T follicular helper cell (primary cell): ENCODE measurements at places on chromosomes 4 and X.

DNA sequence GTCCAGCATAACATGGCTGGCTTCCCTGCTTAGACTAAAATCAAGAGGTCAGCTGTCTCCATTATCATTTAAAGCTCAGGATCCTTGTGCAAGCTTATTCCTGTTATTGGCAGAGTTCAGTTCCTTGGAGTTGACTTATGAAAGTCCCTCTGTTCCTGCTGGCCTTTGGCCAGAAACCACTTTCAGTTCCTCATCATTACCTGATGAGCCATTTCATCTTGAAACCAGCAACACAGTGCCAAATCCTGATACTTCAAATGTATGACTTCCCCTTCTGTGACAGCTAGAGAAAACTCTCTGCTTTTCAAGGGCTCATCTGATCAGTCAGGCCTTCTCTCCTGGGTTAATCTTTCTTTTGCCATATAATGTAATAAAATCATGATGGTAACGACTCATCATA lies 110.6 kb upstream of the FSTL5 start:
- DNase-seq: no peak

DNA sequence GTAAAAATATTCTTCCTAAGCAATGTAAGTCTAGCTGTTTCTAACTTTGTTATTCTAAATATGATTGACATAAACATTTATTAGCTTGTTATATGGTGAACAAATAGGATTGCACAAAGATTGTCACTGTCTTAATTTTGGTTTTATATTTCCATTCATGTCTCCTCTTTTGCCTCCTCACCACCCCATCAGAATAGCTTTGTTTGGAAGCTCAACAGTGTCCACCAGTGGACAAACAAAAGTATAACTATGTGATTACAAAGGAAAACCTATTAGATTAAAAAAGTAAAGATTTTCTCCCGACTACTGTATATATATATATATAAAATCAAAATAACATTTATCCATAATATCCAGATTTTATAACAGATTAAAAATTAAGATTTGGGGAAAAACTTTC lies 468.2 kb downstream of the ZIC3 start:
- no peak for DNase-seq

DNA sequence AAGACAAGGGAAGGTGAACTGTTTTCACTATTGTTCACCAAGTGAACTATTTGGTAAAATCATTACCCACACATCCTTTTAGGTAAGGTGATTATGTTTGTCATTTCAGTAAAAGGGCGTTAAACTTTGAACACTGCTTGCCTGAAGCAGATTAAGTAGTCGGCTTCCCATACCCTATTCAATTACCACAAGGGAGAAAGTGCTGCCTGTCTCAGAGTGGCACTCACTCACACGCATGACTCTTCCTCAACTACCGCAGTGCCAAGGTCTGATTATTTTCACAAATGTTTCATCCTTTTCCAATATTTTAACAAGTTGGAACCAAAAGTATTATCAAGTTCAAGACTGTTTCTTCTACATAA lies 11.0 kb downstream of the VEGFC start:
- DNase-seq: no peak

GRCh38 chr4:121187206-121187605 lies 23.1 kb upstream of the TNIP3 start:
- no peak for DNase-seq

DNA sequence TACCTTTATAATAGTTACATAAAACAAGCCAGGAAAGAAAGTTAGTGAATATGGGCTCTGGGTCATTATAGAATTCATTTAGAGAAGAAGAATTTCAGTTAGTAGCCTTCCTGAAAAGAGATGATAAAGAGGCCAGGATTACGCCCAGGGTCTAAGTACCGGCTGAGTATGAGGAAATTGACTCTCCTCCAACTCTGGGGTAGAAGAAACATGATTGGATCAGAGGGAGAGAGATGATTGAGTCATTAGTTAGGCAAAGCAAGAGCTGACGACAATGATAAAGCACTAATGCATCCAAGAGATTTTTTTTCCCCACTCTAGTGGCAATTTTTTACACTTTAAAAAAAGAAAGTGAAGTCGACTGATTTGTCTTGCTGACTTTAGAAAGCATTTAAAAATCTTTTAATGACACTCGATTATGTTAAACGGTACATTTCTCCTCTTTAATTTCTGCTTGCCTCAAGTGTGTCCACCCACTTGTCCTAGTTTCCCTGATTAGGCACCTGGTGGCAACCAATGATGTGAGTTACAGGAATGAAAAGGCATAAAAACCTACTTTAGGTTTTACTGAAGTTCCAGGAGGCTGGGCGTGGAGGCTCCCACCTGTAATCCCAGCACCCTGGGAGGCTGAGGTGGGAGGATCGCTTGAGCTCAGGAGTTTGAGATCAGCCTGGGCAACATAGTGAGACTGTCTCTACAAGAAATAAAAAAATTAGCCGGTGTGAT lies 37.3 kb upstream of the IGFBP7 start:
- no peak for DNase-seq

DNA sequence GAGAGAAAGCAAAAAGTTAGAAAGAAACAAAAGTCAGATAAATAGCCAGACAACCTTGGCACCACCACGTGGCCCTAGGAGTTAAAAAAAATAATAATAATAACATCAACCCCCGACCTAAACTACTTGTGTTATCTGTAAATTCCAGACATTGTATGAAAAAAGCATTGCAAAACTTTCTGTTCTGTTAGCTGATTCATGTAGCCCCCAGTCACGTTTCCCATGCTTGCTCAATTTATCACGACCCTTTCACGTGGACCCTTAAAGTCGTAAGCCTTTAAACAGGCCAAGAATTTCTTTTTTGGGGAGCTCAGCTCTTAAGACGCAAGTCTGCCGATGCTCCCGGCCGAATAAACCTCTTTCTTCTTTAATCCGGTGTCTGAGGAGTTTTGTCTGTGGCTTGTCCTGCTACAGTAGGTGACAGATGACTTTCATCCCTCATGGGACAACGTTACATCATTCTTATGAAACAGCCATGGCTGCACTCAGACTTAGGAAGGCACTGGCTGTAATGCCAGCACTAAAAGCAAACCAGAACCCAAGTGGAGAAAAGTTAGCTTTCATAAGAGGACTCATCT lies 520 bp downstream of the ACOX3 start:
- no peak for DNase-seq

DNA sequence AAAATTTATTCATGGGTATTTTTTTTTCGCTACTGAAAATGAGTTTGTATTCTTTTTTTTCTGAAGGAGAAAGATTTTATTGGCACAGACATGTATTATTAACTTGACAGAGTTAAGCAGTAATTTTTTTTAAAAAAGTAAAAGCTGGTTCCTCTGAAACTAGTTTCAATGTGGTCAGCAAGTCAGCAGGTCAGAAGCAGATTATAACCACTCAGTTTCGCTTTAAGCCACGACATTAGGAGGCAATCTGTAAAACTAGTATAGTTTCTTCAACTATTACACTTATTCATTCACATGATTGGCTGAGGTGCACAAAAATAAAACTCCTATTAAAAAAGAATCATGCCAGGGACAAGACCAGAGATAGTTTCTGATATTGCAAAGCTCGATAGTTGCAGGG lies 714.2 kb upstream of the PCDH7 start:
- no peak for DNase-seq

DNA sequence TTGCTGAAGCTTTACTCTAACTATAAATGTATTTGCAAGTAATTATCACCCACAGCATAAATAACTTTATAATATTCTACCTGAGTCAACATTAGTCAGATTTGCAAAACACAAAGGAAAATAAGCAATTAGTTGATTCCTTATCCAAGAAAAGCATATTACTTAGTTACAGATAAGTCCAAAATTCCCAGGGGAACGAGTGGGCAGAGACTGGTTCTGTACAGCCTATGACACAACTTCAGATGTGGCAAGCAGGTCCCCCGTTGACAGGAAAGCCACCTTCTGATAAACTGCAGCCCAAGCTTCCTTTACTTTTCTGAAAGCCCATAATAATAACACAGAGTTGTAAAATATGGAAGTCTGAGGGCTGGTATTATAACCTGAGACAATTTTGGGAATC lies 62.4 kb upstream of the NDP start:
- DNase-seq: no peak
